CD4-positive, alpha-beta T cell treated with Interleukin-15 for 1 hour (primary cell): ENCODE measurements at places on chromosomes 13 and 19.
A peak's percentile ranks its signal among the peaks of the same experiment; 100 is the strongest.

GRCh38 chr13:64540468-64540867, 2689.7 kb downstream of the PCDH9 start:
- DNase-seq, result no peak

DNA sequence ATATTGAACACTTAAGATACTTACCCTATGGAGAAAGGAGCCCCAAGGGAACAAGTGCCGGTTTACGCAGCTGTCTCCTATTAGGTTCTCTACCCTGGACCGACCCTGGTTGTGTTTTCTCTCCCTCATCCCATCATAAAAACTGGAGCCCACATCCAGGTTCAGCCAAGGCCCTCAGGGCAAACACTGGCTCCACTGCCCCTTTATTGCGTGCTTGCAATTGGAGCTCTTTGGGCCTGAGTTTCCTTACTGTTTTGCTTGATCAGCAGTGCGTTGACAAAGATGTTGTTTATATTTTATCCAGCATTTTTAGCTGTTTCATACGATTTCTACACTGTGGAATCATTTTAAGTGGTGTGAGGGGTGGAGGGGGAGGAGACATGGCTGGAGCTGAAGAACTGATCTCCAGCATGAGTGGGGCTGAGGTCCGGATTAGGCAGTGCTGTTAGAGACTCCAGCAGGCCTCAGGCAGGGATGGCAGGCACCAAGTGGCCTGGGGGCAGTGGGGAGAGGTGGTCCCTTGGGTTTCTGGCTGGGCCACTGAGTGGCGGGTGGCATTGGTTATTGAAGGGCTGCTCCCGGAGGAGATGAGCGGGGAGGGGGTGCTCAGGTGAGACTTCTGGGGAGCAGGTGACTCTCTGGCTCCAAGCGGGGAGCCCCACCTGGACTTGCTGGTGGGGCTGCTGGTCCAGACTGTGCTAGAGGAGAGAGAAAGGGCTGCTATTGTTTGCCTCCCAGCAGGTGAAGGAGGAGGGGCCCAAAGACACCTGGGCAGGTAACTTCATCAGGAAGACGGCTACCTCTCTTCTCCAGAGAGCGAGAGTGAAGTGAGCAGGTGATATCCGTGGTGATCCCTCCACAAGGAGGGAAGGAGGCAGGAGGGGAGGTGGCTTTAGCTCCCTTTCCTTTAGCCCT, 62.4 kb upstream of the RNF113B start:
- no peak for DNase-seq

DNA sequence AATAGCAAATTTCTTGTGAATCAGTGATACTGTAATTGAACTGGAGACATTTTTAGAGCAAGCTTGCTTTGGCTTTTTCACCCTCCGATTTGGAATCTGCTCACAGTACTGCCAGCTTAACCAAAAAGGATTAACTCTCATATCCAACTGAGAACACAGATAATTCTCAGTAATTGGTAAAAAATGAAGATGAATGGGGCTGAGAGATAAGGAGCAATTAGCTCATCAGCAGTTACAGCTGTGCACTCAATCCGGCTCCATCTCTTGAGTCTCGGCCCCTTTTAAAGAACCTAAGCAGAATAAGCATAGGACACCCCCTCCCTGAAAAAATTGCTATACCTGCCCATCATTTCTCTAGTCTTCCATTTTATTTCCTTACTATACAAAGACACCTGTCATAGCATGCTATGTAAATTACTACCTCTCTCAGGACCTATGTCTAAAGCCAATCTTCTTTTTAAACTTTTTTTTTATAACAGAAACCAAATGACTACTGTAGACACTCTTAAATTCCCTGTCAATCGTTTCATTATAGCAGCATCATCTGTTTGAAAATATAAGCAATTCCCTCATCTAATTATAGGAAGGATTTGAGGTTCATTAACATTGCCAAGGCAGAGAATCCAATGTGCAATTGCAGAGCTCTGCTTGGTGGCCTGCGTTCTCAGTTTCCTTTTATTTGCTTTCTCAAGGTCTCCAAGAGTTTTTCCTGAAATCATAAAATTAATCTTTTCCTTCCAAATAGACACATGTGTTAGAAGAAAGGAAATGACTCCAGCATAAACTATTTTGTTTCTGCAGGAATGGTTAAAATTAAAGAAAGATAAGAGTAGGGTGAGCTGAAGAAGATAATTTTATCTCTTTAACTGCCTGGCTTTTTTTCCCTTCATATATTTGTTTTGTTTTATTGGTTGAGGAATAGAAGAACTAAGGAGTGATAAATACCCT, 242.1 kb downstream of the DACH1 start:
- no peak for DNase-seq

GRCh38 chr19:12145348-12145747, 5.2 kb upstream of the ZNF20 start:
- no peak for DNase-seq

DNA sequence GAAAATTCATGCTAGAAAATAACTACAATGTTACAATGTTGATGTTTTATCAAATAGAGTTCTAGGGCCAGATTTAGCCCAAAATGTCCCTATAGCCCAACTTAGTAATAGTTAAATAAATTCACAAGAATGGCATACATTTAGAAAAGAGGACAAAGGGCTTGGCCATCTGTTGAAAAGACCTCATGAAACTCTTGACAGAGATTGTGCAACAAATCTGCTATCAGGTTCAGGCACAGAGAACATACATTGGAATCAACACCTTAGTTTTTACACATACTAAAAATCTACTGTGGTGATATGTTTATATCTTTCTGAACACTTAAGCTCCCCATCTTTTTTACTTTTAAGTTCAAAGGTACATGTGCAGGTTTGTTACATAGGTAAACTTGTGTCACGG, 298.3 kb upstream of the DACH1 start:
- DNase-seq, result no peak

GRCh38 chr19:2129486-2129885, 21.9 kb downstream of the AP3D1 start:
- no peak for DNase-seq

GRCh38 chr19:55304279-55304978, 20.6 kb downstream of the BRSK1 start:
- DNase-seq, result no peak

- no peak for DNase-seq
Observed at GRCh38 chr13:93862259-93862658, 617.2 kb downstream of the DCT start.

DNA sequence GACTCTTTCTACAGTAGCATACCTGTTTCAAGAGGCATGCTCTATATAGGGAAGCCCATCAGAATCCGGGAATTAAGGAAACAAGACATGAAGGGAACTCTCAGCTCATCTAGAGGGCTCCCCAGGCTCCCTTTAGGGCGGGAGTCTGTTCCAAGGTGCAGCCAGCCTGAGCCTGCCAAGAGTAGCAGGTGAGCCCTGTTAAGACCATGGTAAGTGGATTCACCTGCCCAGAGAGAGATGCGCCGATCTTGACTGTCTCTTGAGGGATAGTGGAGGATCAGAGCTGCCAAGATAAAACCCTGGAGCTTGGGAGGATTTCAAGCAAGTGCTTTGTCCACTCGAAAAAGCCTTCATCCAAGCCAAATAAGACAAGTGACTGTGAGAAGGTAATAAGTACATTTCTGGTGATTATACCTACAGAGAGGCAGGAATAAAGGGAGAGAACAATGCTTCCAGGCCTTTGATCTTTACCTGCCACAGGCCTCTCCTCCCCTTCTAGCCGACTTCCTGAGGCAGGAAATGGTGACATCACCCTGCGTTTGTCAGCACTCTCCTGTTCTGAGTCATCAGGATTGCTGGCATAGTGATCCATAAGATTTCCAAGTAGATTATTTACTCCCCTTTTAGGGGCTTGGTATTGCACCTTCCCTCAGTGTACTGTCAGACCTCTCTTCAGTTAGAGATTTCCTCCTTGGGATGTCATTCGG, 31.5 kb downstream of the KLF5 start:
- no peak for DNase-seq

DNA sequence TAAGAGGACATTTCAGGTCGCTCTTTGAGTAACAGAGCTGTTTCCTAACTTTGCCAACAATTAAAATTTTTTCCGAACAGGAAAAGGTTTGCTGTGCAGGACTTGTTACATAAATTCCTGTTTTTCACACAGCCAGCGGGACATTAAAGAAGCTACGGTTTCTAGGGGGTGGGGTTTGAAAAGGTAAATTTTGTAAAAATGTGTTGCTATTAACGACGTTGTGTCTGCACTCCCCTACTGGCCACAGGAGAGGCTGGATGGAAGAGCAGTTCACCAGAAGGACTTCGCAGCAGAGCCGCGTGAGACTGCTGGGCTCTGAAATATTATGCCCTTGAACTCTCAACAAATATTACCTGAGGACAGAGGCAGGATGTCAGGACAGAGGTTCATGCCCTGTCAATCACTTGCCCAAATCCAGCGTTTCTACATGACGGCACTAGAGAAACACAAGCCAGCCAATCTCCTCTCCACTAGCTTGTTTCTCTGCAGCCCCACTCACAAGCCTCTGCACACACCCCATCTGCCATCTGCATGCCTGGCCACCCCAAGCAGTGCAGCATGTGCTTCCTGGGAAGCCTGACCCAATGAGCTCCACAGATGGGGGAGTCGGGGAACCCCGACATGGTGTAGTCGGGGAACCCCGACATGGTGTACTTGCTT, 102.0 kb downstream of the FOXO1 start:
- peak; percentile 42 for DNase-seq

- no peak for DNase-seq
Observed at GRCh38 chr19:294946-295686, 3.9 kb upstream of the PLPP2 start.

DNA sequence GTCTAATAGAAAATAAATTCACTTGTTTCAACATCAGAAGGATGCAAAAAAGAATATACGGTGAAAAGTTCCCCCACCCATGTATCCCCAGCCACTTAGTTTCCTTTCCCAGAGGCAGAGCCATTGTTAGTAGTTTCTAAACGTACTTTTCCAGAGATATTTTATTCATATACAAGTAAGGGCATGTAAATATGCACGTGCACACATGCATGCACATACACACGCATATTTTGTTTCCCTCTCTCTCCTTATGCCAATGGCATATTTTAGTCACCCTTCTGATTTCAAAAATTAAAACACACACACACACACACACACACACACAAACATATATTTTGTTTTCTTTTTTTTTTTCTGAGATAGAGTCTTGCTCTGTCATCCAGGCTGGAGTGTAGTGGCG, 147.4 kb downstream of the PDS5B start:
- DNase-seq, result no peak

GRCh38 chr13:48775804-48776203, 122.1 kb downstream of the CYSLTR2 start:
- no peak for DNase-seq

DNA sequence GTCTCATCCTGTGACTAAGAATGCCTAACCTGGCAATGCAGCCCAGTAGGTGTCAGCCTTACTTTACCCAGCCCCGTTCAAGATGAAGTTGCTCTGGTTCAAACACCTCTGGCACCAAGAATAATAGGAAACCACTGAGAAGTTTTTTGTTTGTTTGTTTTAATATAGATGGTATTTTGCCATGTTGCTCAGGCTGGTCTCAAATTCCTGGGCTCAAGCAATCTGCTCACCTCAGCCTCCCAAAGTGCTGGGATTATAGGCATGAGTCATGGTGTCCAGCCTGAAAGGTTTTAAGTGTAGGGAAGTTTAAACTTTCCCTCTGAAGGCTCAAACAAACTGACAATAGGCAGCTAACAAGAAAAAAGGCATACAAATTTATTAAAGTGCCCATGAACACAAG, 51.2 kb upstream of the ABCC4 start:
- DNase-seq, result no peak

GRCh38 chr13:42377640-42378382, 105.9 kb downstream of the AKAP11 start:
- DNase-seq, result peak; percentile 58

GRCh38 chr13:98313023-98313921, 136.2 kb upstream of the RNF113B start:
- no peak for DNase-seq

- no peak for DNase-seq
Observed at GRCh38 chr13:82565201-82565600, 1317.1 kb downstream of the SLITRK1 start.

GRCh38 chr19:21586311-21587116, 81.1 kb downstream of the ZNF429 start:
- DNase-seq, result no peak

GRCh38 chr13:43081866-43082265, 58.5 kb downstream of the DNAJC15 start:
- DNase-seq, result no peak

GRCh38 chr13:113421673-113422270, 31.5 kb downstream of the ADPRHL1 start:
- DNase-seq, result no peak

DNA sequence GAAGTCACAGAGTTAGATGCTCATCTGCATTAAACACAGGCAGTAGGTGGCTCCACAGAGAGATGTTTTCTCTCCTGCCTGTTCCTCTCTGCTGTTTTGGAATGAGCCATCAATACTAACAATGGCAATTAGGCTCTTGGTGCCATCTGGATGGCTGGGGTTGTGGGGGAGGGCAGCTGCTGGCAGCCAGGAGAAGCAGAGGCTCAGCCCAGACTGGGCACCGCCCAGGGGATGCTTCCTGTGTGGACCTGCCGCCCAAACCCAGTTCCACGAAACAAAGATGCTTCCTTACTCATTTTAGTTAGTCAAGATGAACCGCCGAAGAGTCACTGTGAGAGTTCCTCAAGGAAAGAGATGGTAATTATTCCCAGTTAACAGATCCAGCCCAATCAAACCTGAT, 50.8 kb upstream of the PCDH8 start:
- DNase-seq, result no peak

DNA sequence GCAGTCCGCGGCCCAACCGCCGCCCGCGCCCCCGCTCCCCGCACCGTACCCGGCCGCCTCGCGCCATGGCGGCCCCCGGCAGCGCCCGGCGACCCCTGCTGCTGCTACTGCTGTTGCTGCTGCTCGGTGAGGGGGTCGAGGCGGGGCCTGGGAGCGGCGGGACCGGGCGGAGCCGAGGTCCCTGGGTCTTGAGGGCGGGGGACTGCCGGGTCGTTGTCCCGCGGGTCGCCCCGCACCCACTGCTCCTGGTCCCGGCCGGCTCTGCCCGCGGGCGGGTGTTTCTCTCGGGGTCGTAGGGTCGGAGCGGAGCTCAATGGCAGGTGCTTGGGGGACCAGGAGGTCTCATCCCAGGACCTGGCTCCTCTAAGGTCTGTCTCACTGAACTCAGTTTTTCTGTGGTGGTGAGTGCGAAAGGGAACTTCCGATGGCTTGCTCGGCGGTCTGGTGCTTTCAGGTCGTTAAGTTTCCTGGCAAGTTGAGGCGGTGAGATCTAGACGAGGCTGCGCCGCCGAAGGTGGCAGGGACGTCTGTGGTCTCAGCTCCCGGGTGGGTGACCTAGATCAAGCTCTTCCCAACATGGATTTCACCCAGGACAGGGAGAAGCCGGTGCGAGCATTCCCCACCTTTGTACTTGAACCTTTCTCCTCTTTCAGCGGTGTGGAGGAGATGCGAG, 467 bp downstream of the LAMP1 start:
- DNase-seq, result peak; percentile 58

DNA sequence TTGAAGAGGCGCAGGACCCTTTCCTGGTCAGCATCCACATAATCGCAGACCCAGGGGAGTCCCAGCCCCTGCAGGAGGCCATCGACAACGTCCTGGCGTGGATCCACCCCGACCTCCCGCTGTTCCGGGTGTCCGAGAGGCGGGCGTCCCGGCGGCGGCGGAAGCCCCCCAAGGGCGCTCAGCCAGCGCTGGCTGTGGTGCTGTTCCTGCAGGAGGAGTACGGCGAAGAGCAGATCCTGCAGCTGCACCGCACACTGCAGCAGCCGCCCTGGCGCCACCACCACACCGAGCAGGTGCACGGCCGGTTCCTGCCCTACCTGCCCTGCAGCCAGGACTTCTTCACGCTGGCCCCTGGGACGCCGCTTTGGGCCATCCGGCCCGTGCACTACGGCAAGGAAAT, 29.3 kb downstream of the FAM124A start:
- no peak for DNase-seq
